Mesendoderm (in vitro differentiated cells): ENCODE measurements at places on chromosomes 7 and 10.

GRCh38 chr10:51052163-51052562 lies 22.1 kb upstream of the PRKG1 start:
- DNase-seq, result no peak

GRCh38 chr7:1940402-1940786 lies 270.3 kb downstream of the ELFN1 start:
- DNase-seq, result no peak

DNA sequence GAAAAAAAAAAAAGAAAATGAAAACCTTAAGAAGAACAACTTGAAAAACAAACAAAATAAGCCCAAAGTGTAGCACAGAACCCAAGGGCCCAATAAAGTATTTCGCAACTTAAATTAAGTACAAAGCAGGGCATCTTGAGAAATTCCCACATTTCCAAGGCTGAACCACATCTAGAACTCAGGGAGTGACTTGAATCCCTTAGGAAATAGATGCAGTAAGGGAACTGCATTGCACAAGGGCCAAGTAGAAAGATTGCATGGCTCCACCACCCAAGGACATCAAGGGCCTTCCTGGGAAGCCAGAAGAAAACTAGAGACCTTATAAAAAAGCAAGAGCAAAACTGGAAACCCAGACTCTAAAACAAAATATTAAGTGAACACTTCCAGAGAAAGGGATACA lies 352.7 kb downstream of the CXCL12 start:
- no peak for DNase-seq

DNA sequence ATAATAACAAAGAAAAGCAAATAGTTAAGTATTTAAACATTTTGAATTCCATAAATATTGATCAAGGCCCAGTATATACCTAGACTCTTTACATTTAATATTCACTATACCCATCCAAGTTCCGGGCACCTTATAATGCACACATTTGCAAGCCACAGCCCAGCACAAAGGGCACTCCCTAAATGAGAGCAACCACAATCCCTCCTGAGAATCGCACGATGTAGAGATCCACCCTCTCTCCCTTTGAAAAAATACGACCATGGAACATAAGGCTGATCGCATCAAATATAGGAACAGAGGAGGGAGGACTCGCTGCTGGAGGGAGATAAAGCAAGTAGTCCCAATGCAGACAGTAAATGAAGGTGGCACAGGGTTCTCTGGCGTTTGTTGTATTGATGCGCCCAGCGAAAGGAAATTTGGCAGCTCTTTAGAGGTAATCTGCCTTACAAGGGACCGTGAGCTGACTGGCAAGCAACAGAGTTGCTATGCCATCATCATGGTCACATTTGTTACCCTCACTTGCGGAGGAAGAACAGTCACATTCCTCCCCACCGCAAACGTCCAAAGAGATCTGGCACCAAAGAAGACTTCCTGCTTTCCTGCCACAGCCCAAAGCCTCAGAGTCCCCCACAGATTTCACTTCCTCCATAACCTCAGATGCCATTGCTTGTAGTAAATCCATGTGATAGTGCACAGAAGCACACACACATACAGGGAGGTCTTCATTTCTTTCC lies 16.1 kb upstream of the TAS2R40 start:
- no peak for DNase-seq

- DNase-seq, result no peak
Measured at GRCh38 chr7:977326-978048, 2.1 kb upstream of the COX19 start.

DNA sequence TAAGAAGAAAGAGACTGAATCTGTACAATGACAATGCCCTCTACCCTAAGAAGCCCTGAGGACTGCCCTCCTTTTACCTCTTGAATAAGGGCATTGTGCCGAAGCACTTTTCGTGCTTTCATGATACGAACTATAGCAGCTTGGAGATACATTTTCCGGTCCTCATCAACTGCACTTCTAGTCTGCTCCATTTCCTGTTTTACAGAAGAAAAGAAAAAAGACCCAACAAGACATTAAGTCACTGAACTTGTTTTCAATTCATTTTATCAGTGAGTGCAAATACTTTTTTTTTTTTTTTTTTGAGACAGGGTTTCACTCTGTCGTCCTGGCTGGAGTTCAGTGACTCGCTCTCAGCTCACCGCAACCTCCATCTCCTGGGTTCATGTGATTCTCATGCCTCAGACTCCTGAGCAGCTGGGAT lies 78.4 kb downstream of the CUL2 start:
- DNase-seq, result no peak
